B cell (primary cell): ENCODE measurements at places on chromosomes 11 and 22.

GRCh38 chr11:130706572-130706971, 209.7 kb downstream of the SNX19 start:
- DNase-seq: no peak
- H3K4me1 ChIP-seq: no peaks in the 10 kb centered on the region
- H3K27ac ChIP-seq: no peak overlapping the region
- H3K36me3 ChIP-seq: no peaks in the 10 kb centered on the region

- no peak overlapping the region for H3K27ac ChIP-seq
- H3K27me3 ChIP-seq: no peaks in the 10 kb centered on the region
- H3K36me3 ChIP-seq: no peaks in the 10 kb centered on the region
- DNase-seq: no peak
These were observed 5.5 kb downstream of the JAM3 start for GRCh38 chr11:134074346-134074745.

GRCh38 chr11:64564947-64565889, 25.8 kb upstream of the SLC22A12 start:
- H3K4me3 ChIP-seq: no peak overlapping the region
- no peak for DNase-seq
- H3K36me3 ChIP-seq: no peaks in the 10 kb centered on the region
- H3K4me1 ChIP-seq: no peaks in the 10 kb centered on the region

DNA sequence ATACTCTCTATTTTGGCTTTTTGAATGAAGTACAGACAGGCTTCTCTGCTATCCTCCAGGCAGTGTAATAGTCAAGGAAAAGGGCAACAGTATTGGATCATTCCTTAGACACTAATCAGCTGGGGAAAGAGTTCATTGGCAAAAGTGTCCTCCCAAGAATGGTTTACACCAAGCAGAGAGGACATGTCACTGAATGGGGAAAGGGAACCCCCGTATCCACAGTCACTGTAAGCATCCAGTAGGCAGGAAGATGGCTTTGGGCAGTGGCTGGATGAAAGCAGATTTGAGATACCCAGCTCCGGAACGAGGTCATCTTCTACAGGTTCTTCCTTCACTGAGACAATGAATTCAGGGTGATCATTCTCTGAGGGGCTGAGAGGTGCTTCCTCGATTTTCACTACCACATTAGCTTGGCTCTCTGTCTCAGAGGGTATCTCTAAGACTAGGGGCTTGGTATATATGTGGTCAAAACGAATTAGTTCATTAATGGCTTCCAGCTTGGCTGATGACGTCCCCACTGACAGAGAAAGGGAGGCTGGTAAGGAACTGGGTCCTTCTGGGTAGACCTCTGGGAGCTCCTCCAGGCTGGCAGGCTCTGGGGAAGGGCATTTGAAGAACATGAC, 5.2 kb downstream of the XBP1 start:
- peaks cover 10% of the 10 kb centered on the region for H3K36me3 ChIP-seq
- no peak overlapping the region for H3K27ac ChIP-seq
- peaks cover 50% of the 10 kb centered on the region for H3K4me1 ChIP-seq
- no peak for DNase-seq
- H3K27me3 ChIP-seq: no peaks in the 10 kb centered on the region
- no peak overlapping the region for H3K4me3 ChIP-seq

DNA sequence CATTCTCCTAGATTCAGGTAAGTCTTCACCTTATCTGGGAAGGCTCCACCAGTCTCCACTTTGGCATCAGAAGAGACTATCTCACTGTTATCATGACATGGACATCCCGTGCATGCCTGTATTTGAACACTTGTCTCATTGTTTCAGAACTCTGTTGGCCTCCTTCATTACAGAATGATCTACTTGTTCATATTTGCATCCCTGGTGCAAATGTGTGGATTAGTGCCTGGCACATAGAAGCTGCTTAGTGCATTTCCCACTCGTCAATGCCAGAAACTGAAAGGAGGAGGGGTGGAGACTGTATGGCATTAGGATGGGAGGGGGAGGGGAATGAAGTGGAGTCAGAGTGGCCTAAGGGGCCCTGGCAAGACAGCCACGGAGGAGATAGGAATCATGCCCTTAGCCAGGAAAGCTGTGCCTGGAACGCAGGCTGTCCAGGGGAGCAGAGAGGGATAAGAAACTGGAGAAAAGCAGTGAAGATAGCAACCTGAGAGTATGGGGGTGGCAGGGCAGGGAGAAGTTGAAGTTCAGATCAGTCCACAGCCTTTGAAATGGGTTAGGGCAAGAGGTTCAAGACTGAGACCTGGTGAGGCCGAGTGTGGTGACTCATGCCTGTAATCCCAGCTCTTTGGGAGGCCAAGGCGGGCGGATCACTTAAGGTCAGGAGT, 53.8 kb upstream of the CAPRIN1 start:
- H3K27me3 ChIP-seq: no peaks in the 10 kb centered on the region
- H3K4me1 ChIP-seq: peaks cover 13% of the 10 kb centered on the region
- H3K4me3 ChIP-seq: no peak overlapping the region
- DNase-seq: no peak
- no peaks in the 10 kb centered on the region for H3K36me3 ChIP-seq
